ENCODE measurements at places on chromosomes 6 and 20. TPM values are rescaled to one million over a fixed set of nuclear protein-coding genes. Genes with fewer than 3 reads are reported as not detected.

The AGER gene
- total RNA-seq, result 0.78 TPM

The PARD6B gene
- 17.5 TPM for total RNA-seq

The PEX7 gene
- 8.3 TPM for total RNA-seq

The INSM1 gene
- 15.9 TPM for total RNA-seq
